Neural progenitor cell (in vitro differentiated cells): ENCODE measurements at places on chromosomes 4 and X.

DNA sequence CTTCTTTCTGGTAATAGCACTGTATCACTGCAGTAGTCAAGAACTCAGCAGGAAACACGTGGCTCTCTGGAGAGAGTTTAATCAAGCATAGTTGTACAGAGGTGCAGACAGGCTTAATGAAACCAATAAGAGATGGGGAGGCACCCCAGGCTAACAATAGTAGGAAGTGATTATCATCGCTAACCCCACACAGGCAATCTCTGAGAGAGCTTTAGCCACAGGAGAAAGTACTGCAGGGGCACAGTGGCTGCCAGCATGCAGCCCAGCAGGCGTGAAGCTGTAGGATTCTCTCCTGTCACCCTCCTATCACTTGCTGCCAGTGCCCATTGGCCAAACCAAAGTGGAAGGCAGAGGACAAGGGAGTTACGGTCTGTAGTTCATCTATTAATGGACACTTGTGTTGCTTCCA lies 450.0 kb upstream of the RASGEF1B start:
- peak; percentile 28 for DNase-seq

DNA sequence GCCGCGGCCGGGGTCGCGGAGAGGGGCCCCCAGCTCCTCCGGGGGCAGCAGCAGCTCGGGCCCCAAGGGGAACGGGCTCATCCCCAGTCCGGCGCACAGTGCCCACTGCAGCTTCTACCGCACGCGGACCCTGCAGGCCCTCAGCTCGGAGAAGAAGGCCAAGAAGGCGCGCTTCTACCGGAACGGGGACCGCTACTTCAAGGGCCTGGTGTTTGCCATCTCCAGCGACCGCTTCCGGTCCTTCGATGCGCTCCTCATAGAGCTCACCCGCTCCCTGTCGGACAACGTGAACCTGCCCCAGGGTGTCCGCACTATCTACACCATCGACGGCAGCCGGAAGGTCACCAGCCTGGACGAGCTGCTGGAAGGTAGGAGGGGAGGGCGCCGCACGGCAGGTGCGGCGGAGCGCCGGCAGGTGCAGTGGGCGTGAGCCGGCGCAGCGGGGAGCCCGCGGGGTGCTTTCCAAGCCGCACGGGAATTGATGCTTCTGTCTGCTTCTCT lies 886 bp downstream of the DCLK2 start:
- peak; percentile 64 for DNase-seq

DNA sequence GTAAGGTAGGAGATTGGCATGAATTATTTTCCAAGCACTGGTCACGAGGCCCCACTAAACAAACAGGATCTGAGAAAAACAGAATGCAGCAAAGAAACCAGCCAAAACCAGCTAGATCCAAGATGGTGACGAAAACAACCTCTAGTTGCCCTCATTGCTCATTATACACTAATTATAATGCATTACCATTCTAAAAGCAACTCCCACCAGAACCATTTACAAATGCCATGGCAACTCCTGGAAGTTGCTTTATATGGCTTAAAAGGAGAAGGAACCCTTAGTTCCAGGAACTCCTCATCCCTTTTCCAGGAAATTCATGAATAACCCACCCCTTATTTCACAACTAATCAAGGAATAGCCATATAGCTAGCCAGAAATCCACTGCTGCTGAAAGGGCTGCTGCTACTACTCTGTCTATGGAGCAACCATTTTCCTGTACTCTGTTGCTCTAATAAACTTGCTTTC lies 69.3 kb downstream of the ABCB7 start:
- DNase-seq = no peak

DNA sequence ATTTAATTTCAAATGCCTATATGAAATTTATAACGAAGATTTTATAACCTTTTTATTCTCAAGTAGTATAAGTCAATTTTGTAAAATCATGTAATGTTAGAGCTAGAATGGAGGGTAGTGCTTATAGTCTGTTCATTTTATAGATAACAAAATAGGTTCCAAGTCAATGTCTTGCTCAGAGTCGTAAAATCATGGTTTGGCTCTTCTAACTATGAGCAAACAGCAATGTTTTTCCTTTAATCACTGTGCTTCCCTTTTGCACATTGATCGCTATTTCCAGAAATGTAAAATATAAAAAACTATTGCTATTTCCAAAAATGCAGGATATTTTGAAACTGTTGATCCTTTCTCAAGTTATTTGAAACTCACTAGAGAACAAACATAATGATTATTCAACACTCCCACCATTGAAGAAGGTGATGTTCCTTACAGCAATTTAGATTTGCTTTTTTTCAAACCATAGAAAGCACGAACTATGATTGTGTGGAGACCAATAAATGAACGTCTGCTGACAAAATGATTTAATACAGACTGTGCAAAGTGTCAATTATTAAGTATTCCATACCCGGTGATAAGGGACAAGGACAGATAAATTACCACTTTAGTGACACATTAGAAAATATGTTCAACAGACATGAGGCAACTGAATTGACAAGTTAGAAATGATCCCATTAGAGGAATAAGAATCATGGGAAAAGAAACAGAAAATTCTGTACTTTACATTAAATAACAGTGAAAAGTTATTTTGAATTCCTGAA lies 412.1 kb upstream of the TECRL start:
- DNase-seq = no peak

DNA sequence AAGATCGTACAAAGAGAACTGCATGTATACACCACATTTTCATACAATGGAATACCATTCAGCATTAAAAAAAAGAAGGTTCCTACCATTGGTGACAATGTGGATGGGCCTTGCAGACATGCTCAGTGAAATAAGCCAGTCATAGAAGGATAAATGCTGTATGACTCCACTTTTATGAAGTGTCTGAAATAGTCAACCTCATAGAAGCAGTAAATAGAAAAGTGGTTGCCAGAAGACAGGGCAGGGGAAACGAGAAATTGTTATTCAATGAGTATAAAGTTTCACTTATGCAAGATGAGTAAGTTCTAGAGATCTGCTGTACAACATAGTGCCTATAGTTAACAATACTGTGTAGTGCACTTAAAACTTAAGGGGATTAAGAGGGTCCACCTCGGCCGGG lies 257.5 kb upstream of the FTHL17 start:
- no peak for DNase-seq

DNA sequence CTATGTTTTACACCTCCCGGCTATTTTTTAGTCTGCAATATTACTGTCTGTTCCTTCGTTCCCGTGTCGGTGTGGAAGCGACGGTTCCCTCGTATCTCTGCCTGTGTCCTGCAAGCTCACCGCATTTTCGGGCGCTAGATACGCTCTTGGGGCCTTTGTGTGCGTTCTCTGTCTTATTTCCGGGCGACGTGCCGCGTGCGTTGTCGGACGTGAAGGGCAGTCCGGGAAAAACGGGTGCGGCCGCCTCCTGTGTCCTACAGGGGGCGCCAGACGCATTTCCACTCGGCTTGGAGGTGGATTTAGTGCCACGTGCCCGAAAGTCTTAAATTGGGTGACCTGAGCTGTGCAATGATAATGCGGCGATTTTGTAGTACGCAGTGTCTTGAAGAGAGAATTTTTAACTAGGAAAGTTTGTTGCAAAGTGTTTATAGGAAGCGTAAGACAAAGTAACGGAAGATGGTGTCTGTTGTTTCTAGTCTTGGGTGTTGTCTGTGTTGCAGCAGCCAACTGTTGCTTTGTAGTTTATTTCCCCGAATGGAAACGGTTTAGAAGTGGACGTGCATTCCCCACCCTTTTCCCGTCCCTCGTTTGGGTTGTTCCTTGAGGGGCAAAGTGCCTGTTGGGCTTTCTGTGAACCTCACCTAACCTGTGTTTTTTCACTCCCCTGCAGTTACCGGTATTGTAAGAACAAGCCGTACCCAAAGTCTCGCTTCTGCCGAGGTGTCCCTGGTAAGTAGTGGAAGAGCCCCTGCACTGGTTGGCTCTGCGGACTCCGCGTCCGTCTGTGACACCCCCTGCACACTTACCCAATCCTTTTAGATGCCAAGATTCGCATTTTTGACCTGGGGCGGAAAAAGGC lies 720 bp downstream of the RPL10 start:
- peak; percentile 82 for DNase-seq

- no peak for DNase-seq
Observed at GRCh38 chrX:42967681-42968300, 189.8 kb upstream of the PPP1R2C start.

- DNase-seq = no peak
Observed at GRCh38 chr4:117267317-117267716, 181.9 kb upstream of the TRAM1L1 start.

GRCh38 chr4:163588532-163588931 lies 94.0 kb downstream of the TMA16 start:
- DNase-seq = no peak

DNA sequence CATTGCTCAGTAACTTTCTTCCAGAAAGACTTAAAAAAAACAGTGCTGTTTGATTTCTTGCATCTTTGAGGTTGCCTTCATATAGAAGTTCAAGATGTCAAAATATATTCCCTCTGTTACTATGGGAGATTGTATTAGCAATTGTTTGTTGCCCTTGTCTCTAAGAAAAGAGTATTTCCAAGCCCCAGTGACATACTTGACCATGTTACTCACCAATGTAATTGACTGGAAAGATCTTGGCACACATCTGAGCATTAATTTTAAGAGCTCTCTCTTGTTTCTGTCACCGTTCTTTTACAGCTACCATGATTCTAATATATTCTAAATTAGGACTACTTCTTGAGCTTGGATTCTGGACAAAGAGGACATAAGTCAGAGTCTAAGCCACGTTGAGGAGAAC lies 902.7 kb upstream of the EPHA5 start:
- DNase-seq = no peak

DNA sequence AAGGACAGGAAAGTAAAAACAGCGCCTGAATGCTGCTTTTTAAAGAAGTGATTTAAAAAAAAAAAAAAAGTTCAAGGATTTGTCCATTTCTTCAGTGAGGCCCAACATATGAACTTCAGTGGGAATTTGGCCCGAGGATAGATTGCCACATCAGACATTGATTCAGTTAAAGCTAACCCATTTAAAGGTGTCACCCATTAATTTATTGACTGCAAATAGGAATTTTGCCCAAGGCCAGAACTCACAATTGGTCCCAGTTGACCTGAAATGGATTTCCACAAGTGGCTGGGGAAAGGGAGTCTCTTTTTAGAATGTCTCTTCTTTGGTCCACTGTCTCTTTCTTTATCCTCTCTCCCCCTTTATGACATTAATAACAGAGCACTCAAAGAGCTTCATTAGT lies 86.5 kb upstream of the RPL34 start:
- DNase-seq = no peak

DNA sequence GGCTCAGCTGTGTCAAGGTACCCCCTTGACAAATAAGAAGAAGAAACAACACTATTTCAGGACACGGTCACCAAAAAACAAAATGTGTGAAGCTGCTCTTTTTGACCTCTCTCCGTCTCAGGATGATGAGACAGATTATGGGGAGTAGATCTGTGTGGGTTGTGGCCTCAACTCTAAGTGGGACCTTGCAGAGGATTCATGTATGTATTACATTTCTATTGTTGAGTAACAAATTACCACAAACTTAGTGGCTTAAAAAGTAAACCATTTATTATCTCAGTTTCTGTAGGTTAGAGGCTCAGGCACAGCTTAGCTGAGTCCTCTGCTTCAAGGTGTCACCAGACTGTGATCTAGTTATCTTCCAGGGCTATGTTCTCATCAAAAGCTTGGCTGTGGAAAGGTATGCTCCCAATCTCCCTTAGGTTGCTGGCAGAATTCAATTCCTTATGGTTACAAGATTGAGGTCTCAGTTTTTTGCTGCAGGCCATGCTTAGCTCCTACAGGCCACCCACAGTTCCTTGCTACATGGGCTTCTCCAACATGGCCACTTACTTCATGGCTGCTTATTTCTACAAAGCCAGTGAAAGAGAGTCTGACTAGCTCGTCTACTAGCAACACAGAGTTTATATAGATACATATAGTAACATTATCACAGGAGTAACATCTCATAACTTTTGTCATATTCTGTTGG lies 28.1 kb downstream of the DGKK start:
- DNase-seq = no peak

- no peak for DNase-seq
Observed at GRCh38 chr4:87073199-87074120, 138.6 kb downstream of the AFF1 start.

- no peak for DNase-seq
Observed at GRCh38 chr4:81789741-81790399, 318.2 kb upstream of the RASGEF1B start.

DNA sequence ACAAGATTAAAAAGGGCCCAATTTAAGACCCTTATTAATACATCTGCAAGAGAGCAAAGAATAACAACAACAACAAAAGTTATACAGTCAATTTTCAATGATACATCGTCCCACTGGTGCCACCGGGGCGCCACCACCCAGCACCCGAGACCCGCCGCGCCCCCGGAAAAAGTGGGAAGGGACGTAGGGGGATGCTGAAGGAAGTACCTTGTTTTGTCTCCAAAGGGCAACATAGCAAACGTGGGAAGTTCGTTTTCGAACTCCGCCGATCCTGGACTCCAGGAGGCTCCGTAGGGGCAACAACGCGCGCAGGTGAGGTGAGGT lies 1.7 kb downstream of the PDE5A start:
- DNase-seq = no peak

DNA sequence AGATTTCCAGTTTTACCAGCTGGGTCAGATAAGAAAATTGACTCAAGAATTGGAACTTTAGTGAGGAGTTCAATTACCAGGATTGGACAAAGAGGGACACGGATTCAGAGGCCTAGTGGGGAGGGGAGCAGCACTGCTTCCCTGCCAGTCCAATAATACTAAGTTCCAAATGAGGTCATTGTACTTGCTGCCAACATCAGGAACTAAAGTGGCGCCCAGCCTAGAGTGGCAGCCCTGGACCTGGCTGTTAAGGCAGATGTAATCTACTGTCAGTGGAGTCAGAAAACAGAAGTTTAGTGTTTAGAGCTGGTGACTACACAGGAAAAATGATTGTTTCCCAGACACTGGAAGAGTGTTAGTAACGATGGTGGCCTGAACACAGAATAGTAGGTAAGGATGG lies 42.7 kb upstream of the RAPGEF2 start:
- no peak for DNase-seq

GRCh38 chr4:158043971-158044618 lies 128.7 kb downstream of the GASK1B start:
- DNase-seq = no peak

- DNase-seq = no peak
Observed at GRCh38 chr4:85557016-85557901, 82.3 kb downstream of the ARHGAP24 start.

DNA sequence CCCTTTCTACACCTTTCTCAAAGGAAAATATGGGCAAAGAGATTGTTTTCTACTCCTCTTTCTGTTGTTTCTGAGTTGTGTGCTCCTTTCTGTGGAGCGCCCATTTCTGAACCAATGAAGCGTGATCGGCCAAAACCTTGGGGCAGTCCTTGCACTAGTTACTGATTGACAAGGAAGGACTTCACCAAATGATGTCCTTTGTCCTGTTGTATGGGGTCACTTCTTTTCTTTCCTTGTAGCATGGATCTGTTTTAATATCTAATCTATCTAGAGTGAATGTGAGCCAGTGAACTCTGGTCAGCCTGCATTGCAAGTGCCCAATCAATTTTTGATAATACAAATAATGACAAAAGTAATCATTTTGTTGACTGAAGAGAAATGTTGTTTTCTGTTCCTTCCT lies 94.5 kb downstream of the EGF start:
- DNase-seq = no peak

- DNase-seq = peak; percentile 12
Observed at GRCh38 chr4:111934314-111934713, 210.9 kb upstream of the FAM241A start.
